ENCODE measurements at places on chromosomes 5 and 9. TPM values are rescaled to one million over a fixed set of nuclear protein-coding genes. Genes with fewer than 3 reads are reported as not detected.

DNA sequence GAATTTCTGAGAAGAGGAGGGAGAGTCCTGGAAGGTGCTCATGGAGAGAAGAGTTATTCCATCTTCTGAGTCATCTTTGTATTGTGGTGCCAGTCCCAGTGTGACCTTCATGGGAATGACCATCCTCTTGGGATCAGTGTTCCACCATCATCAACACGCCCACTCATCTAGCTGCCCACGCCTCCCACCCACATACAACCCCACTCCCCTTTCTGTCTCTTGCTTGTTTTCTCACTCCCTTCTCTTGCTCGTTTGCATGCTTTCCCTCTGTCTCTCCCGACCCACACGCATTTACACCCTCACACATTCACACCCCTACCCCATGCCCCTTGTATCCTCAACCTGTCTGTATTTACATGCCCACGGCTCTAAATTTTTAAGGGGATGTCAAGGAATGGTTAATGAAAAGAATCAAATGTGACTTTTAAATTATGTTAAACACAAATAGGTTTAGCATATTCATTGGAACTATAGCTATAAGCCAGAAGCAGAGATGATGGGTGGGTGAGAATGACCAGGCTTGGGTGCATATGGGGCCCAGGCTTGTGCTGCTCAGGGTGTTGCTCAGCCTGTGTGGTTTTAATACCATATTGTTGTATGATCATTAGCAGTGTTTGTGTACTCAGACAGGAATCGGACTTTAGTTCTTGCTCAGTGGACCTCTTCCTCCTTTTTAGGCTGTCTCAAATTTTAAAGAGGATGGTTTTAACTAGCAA, 160.4 kb downstream of the ARHGAP26 start:
- no peak for DNase-seq

- no peak for DNase-seq
Measured at GRCh38 chr5:170347022-170347567, 42.1 kb downstream of the KCNMB1 start.

DNA sequence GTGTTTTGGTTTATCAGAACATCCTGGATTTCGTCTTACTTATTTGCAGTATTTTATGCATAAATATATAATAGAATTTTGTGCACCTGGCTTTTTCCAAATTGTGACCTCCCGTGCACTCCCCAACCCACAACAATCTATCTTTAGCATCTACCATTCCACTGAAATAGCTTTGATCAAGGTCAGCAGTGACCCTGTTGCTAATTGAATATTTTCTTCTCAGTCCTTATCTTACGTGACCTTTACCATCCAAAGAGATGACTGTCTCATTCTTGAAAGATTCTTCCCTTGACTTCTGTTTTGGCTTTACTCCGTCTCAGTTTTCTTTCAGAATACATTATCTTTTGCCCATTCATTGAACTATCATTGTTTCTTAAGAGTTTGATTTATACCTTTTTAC, 18.4 kb downstream of the NDUFS4 start:
- DNase-seq = no peak

DNA sequence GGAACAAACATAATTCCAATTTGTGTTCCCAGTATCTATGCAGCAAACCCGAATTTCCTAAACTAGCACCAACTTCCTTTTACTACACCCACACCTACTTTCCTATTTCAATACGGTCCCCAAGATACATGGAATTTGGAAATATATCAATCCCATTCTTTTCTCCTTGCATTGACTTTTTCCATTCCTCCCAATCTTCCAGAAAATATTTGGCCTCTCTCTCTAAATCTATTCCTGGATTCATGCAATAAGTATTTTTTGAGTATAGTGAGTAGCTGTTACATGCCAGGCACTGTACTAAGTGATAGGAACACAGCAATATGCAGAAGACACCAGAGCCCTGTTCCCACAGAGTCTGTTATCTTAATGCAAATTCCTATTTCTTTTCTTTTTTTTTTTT, 216.2 kb upstream of the PIK3R1 start:
- DNase-seq = no peak

- DNase-seq = no peak
Measured at GRCh38 chr5:110836851-110837250, 98.0 kb downstream of the SLC25A46 start.

DNA sequence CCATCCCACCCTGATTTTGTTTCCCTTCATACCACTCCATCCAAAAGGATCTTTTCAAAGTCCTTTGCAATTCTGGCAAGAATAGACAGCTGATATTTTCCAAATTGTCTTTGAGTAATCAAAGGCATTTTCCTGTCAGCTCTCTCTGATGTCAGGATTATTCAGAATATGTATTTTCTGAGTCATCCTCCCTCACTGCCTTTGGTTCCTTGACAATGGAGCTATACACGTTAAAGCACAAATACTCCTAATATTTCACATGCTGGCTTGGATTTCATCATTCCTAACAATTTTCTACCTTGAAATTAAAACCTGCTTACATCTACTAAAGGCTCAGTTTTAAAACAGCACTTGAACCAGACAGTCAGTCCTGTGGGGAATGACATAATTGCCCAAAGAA, 379.4 kb downstream of the GADD45G start:
- no peak for DNase-seq

DNA sequence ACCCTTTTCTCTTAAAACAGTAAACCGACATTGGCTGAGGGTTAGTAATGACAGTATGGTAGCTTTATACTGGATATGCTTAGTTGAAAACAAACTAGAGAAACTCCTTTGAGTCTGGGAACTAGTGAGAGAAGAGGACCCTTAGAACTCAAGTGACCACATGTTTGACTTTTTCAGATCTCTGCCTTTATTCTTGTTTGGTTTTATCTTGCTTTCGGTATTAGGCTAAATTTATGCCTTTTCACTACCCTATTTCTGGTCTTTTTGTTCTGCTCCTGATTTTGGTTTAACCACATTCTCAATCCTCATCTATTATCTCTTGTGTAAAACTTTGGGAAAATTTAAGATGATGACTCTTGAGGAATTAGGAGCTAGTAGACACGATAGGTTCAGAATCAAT, 11.0 kb downstream of the SNAPC3 start:
- DNase-seq = no peak

- no peak for DNase-seq
Measured at GRCh38 chr5:146582051-146582596, 66.1 kb upstream of the GPR151 start.

GRCh38 chr9:130343445-130343918, 77.9 kb downstream of the HMCN2 start:
- no peak for DNase-seq

- no peak for DNase-seq
Measured at GRCh38 chr9:134483361-134484184, 157.3 kb downstream of the RXRA start.

- no peak for DNase-seq
Measured at GRCh38 chr5:953535-954449, 54.8 kb upstream of the NKD2 start.

GRCh38 chr5:112635771-112636731, 101.6 kb upstream of the APC start:
- DNase-seq = no peak

DNA sequence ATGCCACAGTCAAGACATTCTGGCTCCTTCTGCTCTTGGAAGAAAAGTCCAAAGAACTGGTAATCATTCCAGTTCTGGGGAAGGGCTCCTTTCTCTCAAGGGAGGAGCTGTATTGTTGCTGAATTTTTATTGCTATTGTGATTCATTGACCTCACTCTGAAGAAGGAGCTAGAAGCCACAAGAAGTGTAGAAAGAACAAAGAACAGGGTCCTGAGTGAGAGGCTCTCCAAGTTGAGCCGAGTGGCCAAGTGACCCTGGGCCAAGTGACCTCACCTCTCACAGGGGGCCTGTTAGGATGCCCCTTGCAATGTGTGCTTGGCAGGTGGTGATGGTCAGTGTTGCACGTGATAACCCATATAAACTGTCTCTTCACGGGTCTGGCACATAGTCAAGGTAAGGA, 173.3 kb downstream of the FGF18 start:
- DNase-seq = no peak

GRCh38 chr5:126364206-126364902, 58.9 kb upstream of the GRAMD2B start:
- DNase-seq = no peak

DNA sequence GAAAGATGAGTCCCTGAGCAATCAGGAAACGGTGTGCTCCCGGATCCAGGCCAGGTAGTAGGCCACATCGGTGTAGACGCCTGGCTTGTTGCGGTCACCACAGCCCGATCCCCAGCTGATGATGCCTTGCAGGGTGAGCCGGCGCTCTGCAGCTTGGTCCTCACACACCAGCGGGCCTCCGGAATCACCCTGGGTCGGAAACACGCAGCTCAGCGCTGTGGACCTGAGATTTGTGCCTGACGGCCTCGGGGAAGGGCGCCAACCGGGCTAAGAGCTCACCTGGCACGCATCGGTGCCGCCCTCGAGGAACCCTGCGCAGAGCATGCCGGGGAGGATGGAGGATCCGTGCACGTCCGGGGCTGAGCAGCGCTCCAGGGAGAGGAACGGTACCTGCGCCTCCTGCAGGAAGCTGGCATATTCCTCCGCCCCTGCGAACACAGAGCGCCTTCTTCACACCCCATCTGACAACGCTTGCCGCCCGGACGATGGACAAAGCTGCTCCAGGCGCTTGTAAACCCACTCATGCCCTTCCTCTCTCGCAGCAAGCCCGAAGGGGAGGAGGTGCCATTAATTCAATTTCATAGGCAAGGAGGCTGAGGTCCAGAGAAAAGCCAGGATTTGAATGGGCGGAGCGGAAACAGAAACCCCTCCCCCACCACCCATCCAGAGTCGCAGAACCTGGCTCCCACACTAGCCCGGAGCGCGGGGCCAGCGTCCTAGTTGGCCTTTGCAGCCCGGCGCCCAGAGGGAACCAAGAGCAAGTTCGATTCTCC, 2.0 kb upstream of the PFN3 start:
- no peak for DNase-seq

GRCh38 chr5:152405145-152405544, at the start of gene NMUR2:
NMUR2 (minus strand) TSS chr5:152405279; CDS start chr5:152405113, 166 bp downstream.
- DNase-seq = no peak

DNA sequence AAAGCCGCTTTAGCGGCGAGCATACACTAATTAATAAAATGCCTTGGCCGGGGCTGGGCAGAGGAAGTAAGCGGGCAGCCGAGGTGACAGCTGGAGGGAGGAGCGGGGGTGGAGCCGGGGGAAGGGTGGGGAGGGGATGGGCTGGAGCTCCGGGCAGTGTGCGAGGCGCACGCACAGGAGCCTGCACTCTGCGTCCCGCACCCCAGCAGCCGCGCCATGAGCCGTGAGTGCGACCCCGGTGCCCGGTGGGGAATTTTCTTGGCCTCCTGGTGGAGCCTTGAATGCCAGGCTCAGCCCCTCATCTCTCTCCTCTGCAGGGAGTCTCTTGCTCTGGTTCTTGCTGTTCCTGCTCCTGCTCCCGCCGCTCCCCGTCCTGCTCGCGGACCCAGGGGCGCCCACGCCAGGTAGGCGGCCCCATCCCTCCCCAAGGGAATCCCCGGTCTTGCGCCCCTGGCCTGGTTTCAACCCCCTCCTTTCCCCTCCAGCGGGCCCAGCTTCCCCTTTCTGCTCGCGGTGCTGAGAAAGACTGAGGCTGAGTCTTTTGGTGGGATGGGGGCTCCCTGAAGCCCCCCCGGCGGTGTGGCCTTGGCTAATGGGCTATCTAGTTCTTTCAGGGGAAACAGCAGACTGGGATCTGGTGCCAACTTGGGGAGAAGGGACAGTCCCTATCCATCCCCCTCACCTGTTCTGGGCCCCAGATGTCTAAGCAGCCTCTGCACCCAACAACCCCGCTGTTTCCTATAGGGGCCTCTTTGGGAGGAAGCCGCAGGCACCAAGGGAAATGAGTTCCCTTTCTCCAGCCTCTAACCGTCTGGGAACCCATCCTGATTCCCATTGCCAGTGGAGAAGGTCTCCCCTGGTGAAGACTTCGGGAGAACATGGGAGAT, at the start of gene PTGS1:
TSS of gene PTGS1 (plus strand) at position 156 of the 887 bp plus-strand sequence. CDS start at position 217, 61 bp downstream.
- no peak for DNase-seq

DNA sequence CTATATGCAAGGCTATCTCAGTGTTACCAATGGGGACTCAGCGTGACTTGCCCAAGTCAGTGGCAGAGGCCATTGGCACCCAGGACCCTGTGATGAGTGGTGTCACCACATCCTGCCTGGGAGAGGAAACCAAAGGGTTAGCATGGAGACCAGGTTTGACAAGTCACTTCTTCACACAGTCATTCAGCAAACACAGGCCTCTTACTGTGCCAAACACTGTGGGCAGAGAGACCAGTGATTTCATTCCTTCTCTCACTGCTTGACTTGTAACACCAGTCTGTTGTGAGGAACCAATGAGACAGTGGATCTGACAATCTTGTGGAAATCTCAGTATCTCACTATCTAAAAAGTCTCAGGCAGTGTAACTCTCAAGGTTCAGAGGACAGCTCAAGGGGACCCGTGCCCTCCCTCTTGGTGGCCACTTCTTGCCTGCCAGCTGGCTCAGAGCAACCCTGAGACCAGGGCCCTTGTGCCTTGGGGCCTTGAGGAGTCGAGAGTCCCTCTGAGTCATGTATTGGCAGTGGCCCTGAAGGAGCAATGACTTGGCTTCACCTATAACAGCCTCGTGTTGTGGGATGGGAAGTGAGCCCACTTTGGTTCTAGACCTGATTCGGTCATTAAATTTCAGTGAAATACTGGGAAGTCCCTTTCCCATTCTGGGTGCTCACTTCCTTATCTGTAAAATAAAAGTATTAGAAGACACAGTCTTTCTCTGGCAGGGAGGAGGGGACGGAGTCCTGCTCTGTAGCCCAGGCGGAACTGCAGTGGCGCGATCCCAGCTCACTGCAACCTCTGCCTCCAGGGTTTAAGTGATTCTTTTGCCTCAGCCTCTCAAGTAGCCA, 1.6 kb downstream of the FABP6 start:
- no peak for DNase-seq

GRCh38 chr5:129496421-129496820, 36.3 kb downstream of the ADAMTS19 start:
- no peak for DNase-seq

DNA sequence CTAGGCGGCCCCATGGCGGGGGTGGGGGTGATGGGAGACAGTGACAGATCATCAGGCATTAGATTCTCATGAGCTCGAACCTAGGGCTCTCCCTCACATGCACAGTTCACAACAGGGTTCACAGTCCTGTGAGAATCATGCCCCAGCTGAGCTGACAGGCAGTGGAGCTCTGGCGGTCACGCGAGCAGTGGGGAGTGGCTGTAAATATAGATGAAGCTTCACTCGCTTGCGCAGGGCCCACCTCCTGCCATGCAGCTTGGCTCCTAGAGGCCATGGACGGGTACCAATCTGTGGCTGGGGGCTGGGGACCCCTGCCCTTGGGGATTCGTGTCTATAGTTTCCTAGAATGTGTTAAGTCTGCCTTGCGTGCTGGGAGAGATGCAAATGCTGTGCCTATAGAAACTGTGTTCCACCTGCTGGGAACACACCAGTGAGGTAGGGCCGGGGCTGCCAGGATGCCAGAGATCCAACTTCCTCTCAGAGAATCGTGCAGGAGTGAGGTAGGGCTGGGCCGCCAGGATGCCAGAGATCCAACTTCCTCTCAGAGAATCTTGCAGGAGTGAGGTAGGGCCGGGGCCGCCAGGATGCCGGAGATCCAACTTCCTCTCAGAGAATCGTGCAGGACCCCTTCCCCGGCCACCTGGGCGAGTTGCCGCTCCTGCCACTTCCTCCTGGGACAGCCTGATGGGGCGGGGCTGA, 14.1 kb upstream of the EXOC3 start:
- no peak for DNase-seq

JMY gene
- polyA plus RNA-seq = 5.8 TPM

NSA2 gene
- 138 TPM for polyA plus RNA-seq

SGCD gene
- 19.7 TPM for polyA plus RNA-seq

IFNB1 gene
- polyA plus RNA-seq = not detected

SUSD3 gene
- polyA plus RNA-seq = 1.4 TPM

ADRB2 gene
- 0.63 TPM for polyA plus RNA-seq

TAF11L13 gene
- not detected for polyA plus RNA-seq

TMEM252 gene
- not detected for polyA plus RNA-seq

C6 gene
- polyA plus RNA-seq = 0.22 TPM

PCDHB12 gene
- polyA plus RNA-seq = 0.32 TPM

CYLC2 gene
- not detected for polyA plus RNA-seq

IL13 gene
- not detected for polyA plus RNA-seq

Data from AG04450 (cell line).